ENCODE measurements at places on chromosomes 5 and 9.

DNA sequence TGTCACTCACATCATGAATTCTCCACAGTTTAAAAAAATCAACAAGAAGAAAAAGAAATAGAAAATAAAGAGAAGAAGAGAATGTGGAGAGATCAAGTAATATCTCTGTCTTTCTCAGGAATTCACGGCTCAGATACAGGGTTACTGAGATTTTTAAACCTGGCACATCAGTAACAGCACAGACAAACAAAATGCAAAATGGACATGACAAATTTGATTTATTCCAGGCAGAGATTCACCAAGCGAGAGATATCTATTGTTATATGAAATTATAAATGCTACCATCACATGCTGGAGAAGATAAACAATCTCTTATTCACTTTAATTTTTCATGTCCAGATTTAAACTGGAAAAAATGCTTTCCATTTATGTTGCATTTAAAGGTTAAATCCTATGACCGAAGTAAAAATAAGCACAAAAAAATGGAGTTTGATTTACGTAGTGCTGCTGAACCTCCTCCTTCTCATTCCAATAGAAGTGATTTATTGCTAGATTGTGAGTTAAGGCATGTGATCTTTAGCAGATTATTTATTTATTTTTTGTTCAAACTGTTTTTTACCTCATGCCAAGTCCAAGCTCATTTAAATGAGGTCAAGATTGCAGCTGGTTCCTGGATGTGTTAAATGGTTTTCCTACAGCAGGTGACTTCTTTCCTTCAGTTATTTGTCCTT is 926.4 kb downstream of the MAT2B start:
- DNase-seq, result no peak

DNA sequence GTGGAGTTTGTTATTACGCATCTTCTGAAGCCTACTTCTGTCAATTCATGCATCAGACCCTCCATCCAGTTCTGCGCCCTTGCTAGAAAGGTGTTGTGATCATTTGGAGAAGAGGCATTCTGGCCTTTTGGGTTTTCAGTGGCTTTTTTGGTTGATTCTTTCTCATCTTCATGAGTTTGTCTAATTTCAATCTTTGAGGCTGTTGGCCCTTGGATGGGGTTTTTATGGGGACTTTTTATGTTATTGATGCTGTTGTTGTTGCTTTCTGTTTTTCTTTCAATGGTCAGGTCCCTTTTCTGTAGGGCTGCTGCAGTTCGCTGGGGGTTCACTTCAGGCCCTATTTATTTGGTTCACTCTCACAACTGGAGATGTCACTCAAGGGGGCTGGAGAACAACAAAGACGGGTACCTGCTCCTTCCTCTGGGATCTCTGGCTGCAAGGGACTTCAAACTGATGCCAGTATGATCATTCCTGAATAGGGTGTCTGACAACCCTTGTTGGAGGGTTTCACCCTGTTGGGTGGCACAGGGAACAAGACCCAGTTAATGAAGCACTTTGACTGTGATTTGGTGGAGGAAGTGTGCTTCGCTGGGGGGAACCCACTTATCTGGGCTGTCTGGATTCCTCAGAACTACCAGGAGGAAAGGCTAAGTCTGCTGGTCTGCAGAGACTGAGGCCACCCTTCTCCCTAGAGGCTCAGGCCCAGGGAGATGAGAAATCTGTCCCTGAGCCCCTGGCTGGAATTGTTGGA is 226.7 kb upstream of the PTGER4 start:
- no peak for DNase-seq

- DNase-seq, result no peak
Observed at GRCh38 chr5:148653836-148654781, at the start of gene HTR4. TSS of gene HTR4 (minus strand) at chr5:148654527. CDS start at chr5:148637014, 17,513 bp downstream.

GRCh38 chr5:31954091-31954490 is 220.0 kb downstream of the GOLPH3 start:
- DNase-seq, result no peak

GRCh38 chr5:133408322-133408721 is 204.0 kb downstream of the FSTL4 start:
- DNase-seq, result no peak

DNA sequence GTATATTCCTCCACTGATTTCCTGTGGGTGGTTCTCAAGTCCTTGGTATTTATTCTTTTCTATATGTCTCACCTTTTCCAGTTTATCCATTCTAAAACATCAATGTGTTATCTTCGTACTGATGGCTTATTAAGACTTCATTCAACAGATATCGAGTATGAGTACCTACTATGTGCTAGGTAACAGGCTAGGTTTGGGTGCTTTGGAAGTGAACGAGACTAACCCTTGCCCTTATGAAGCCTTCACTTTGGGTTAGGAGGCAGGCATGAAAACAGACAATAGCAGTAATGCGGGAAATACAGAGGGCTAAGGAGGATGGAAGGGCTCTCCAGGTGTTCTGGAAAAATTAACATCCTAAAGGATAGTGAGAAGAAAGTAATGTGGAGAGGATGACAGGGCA is 53.4 kb downstream of the AQP7 start:
- no peak for DNase-seq

DNA sequence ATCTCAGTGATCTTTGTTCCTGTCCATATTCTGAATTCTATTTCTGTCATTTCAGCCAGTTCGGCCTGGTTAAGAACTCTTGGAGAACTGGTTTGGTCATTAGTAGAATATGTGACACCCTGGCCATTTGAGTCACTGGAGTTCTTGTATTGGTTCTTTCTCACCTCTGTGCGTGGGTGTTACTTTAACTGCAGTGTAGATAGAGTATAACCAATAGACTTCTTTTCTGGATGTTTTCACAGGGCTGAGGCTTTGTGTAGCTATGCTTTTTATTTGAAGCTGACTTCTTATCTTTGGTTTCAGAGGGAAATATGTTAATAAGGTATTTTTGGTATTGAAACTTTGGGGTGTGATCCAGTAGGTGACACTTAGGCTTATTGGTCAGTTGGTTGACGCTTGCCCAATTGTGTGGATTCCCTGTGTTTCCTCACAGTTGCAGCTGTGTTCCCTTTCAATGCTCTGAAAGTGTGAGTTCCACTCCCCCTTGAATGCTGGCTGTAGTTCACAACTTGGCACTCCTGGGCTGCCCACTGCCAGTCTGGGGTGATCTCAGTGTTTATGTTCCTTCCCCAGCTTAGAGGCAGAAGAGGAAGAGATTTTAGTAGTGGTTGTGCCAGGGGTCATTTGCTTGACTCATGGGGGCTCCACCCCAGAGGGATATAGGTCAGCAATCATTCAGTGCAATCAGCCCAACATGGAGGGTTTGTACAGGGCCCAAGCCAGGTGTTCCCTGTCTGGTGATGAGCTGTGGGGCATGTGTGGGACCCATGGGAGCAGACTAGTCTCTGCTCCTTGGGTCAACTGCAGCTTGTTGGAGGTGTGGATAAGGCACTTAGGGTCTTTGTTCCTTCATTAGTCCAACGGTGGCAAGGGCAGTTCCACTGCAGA is 34.9 kb upstream of the TEK start:
- no peak for DNase-seq

GRCh38 chr9:137116728-137117127 is 2.2 kb upstream of the DPP7 start:
- DNase-seq, result no peak

DNA sequence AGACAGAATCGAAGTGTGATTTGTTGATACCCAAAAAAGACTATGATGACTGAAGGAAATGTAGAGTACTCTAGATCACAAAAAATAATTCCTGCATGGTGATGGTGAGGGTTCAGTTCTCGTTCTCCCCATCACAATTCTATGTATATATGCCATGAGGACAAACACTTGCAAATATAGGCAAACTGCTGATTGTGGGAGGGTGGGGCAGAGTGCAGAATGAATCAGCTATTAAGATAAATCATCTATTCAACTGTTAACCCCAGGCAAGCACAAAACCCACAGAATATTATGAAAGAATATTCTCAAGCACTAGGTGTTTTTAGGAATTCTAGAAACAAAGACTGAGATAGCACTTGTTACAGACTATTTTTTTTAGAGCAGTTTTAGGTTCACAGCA is 13.9 kb upstream of the UBLCP1 start:
- DNase-seq, result no peak

All from activated CD4-positive, alpha-beta T cell treated with anti-CD3 and anti-CD28 coated beads for 36 hours (primary cell).